GM23248 (cell line): ENCODE measurements at places on chromosomes 7 and 10. TPM values are rescaled to one million over a fixed set of nuclear protein-coding genes. Genes with fewer than 3 reads are reported as not detected.

The AKR1D1 gene
- not detected in 2 replicates for total RNA-seq

The RAB19 gene
- total RNA-seq = not detected in 2 replicates

DNA sequence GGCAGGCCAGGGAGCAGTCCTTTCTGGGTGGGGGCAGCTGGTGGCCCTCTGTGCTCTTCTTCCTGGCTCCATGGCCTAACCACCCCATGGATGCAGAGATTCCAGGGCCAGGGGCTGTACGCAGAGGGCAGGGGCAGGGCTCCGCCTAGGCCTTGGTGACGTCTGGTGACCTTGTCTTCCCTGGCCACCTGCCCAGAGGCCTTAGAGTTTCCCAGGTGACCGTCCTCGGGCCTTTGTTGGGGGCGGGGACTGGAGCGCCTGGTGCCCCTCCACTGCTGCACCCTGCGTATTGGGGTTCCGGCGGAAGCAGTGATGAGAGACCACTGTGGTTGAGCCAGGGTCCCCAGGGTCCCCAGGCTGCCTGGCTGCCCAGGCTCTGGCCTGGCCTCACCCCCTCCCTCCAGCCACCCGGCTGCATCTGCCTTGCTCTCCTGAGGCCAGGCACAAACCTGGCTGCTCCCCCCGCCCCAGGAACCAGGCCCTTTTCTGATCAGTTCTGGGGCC is 10.3 kb downstream of the PWWP2B start:
- no peaks in the 10 kb centered on the region for H3K36me3 ChIP-seq
- no peak overlapping the region for H3K4me3 ChIP-seq
- 0 out of 2 replicates have a peak, but pooled peaks cover 3% of the 10 kb centered on the region for H3K4me1 ChIP-seq
- no peak for DNase-seq

DNA sequence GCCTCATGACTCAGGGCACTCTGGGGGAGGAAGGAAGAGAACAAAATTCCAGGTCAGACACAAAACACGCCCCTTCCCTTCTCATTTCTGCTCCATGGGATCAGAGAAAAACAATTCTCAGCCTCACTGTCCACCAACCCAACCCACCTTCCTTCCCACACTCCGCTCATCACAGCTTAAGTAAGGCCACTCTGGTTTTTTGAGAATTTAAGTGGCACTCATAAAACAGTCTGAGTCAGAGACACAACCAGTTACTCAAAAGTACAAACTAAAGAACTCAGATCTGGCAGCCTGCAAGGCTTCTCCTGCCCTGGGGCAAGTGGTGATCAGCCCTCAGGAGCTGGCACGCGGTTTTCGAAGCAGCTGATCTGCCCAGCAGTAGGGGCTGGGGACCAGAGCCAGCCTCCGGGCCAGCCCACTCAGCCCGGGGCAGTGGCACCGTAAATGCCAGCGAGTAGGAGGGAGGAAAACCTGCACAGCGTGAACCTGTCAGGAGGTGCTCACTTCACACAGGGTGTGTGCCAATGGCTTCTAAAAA is 39.1 kb upstream of the ABLIM1 start:
- no peaks in the 10 kb centered on the region for H3K36me3 ChIP-seq
- peak; percentile 74 for DNase-seq
- H3K27ac ChIP-seq = peak overlapping the region; percentile 19; the same call in 1 of the 2 replicates
- peaks cover 14% of the 10 kb centered on the region for H3K27me3 ChIP-seq

DNA sequence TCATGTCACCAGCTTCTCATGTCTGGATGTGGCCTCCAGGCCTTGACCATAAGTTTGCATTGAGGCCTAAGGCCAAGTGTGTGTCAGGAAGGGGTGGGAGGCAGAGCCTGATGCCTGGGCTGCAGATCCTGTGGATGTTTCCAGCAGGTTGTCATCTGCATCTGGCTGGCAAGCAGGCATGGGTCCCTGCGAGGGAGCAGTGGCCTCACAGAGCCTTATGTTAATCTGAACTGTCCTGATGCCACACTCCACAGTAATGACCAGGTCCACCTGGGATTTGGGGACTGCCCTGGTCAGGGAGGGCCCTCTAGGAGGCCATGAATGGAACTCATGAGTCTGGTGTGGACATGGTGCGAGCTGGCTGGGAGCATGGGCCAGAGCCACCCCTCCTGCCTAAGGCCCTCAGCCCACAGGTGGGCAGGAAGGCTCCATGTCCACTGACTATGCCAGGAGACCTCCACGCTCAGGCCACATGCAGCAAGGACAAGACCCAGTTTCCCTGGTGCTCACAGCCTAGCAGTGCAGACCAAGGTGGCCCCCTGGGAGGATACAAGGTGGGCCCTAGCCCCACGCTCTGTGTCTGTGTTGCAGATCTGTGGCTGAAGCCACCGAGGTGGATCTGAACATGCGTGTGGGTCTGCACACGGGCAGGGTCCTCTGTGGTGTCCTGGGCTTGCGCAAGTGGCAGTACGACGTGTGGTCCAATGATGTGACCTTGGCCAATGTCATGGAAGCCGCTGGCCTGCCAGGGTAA is 83.1 kb downstream of the ADCY1 start:
- no peak for DNase-seq
- no peak overlapping the region for H3K27ac ChIP-seq
- no peak overlapping the region for H3K4me3 ChIP-seq
- H3K36me3 ChIP-seq = no peaks in the 10 kb centered on the region
- H3K4me1 ChIP-seq = no peaks in the 10 kb centered on the region
- H3K27me3 ChIP-seq = peaks cover 6% of the 10 kb centered on the region; the same call in 1 of the 2 replicates

The NEUROD6 gene
- total RNA-seq = not detected in 2 replicates

- H3K27ac ChIP-seq = no peak overlapping the region
- H3K27me3 ChIP-seq = 0 out of 2 replicates have a peak, but pooled peaks cover 5% of the 10 kb centered on the region
- no peak for DNase-seq
- H3K4me1 ChIP-seq = no peaks in the 10 kb centered on the region
- H3K36me3 ChIP-seq = no peaks in the 10 kb centered on the region
Measured at GRCh38 chr7:97075928-97076327, 41.6 kb upstream of the SDHAF3 start.

GRCh38 chr10:63520500-63521415 is at the start of gene REEP3:
TSS of gene REEP3 (plus strand) at chr10:63521401. CDS start at chr10:63521546, 145 bp downstream.
- H3K36me3 ChIP-seq = no peaks in the 10 kb centered on the region
- peak; percentile 56 for DNase-seq
- H3K4me3 ChIP-seq = peak within 1 kb of the TSS; percentile 98
- H3K27me3 ChIP-seq = no peaks in the 10 kb centered on the region

- no peak overlapping the region for H3K4me3 ChIP-seq
- H3K4me1 ChIP-seq = peaks cover 8% of the 10 kb centered on the region; the same call in 1 of the 2 replicates
- H3K27me3 ChIP-seq = peaks cover 18% of the 10 kb centered on the region
- H3K27ac ChIP-seq = no peak overlapping the region
Measured at GRCh38 chr7:149670288-149670687, 103.1 kb downstream of the ZNF467 start.

GRCh38 chr10:653991-654646 is 35.3 kb downstream of the DIP2C start:
- no peaks in the 10 kb centered on the region for H3K27me3 ChIP-seq
- H3K4me3 ChIP-seq = no peak overlapping the region
- no peaks in the 10 kb centered on the region for H3K36me3 ChIP-seq
- no peak overlapping the region for H3K27ac ChIP-seq
- no peak for DNase-seq

GRCh38 chr10:12051241-12051640 is 8.6 kb upstream of the UPF2 start:
- no peaks in the 10 kb centered on the region for H3K36me3 ChIP-seq
- H3K4me1 ChIP-seq = no peaks in the 10 kb centered on the region
- H3K27ac ChIP-seq = no peak overlapping the region
- H3K27me3 ChIP-seq = no peaks in the 10 kb centered on the region
- no peak overlapping the region for H3K4me3 ChIP-seq

GRCh38 chr7:105267244-105267643 is 121.5 kb downstream of the SRPK2 start:
- DNase-seq = no peak
- no peaks in the 10 kb centered on the region for H3K36me3 ChIP-seq
- peaks cover 36% of the 10 kb centered on the region for H3K4me1 ChIP-seq
- H3K27ac ChIP-seq = peak overlapping the region; percentile 83

The CCDC146 gene
- 0.32 and 0.89 TPM in 2 replicates for total RNA-seq

- H3K27me3 ChIP-seq = no peaks in the 10 kb centered on the region
- H3K4me1 ChIP-seq = peaks cover 2% of the 10 kb centered on the region
- no peaks in the 10 kb centered on the region for H3K36me3 ChIP-seq
- DNase-seq = no peak
- no peak overlapping the region for H3K4me3 ChIP-seq
Measured at GRCh38 chr7:112162142-112162766, 43.9 kb downstream of the DOCK4 start.

- no peaks in the 10 kb centered on the region for H3K27me3 ChIP-seq
- H3K27ac ChIP-seq = no peak overlapping the region
- H3K36me3 ChIP-seq = no peaks in the 10 kb centered on the region
- no peak for DNase-seq
Measured at GRCh38 chr7:157971501-157971900, 616.1 kb downstream of the PTPRN2 start.
